ENCODE measurements at places on chromosomes 4 and X.

- DNase-seq, result no peak
These were observed 8.8 kb upstream of the MND1 start for GRCh38 chr4:153335665-153336064.

- DNase-seq, result no peak
These were observed 65.6 kb downstream of the RAB40A start for GRCh38 chrX:103453655-103454054.

GRCh38 chr4:89582756-89583505, 254.0 kb downstream of the SNCA start:
- no peak for DNase-seq

- DNase-seq, result no peak
These were observed 222.6 kb downstream of the SPIN4 start for GRCh38 chrX:63128509-63128908.

DNA sequence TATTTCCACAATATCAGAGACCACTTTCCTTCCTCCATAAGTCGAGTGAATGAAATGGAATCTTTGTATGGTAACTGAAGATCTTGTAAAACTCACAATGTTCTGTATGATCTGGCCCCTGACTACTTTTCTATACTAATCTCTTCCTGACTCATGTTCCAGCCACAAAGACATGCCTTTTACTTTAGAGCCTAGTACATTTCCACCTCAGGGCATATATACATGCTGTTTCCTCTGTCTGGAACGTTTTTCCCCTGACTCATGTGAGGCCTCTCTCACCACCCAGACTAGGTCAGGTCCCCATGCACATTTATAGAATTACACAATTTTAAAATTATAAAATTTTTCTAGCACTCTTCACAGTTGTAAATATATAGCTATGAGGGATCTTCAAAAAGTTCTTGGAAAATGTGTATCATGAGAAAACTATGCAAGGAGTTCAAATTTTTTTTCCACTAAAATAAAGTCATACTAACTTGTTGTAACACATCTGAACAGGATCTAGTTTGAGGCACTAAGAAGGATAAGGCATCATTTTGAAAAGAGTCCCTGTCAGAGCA, 208.8 kb downstream of the SH2D1A start:
- DNase-seq, result no peak

DNA sequence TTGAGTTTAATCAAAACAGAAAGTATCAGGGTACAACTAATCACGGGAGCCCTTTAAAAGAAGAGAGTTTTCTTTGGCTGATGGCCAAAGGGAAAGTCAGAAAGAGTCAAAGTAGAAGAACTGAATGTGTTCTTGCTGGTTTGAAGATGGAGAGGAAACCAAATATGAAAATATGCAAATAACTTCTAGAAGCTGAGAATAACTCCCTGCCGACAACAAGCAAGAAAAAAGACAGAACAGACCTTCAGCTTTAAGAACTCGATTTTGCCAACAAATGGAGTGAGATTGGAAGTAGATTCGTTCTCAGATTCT, 903.8 kb downstream of the STIM2 start:
- no peak for DNase-seq

- DNase-seq, result no peak
These were observed 98.0 kb downstream of the PSAPL1 start for GRCh38 chr4:7336732-7337131.

GRCh38 chrX:1316527-1316926, 20.1 kb upstream of the IL3RA start:
- no peak for DNase-seq

DNA sequence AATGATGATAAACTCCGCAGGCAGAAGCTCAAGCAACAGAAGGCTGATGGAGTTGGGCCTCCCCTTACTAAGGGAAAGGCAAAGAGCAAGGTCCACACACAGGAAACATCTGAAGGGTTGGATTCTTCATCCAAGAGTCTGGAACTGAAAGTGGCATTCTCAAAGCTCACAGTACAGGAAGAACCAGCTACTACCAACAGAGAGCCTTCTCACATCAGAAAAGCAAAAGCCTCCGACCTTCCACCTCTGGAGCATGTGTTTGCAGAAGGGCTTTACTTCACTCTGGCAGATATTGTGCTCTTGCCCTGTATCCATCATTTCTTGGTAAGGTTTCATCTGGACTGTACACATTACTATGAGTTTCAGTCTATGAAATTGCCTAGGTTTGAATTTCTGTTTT, 10.6 kb downstream of the GSTCD start:
- no peak for DNase-seq

DNA sequence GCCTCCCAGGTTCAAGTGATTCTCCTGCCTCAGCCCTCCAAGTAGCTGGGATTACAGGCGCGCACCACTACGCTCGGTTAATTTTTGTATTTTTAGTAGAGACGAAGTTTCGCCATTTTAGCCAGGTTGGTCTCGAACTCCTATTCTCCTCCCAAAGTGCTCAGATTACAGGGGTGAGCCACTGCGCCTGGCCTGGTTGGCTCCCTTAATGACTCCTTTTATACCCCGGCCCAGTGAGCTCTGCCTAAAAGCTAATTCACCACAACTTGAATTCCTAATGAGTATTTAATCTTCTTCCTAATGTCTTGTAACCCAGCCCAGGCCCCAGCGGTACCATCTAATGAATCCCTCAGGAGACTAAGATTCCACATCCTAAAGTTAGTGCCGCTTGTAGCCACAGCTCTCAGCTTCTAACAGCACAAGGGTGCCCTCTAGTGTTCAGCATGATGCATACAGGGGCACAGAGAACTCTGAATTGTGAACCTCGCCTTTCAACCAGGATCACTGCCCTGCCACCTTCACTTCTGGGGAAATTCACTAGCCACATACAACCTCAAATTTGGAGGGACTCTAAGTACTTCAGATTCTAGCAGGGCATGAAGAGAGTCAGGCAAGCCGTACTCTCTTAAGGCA, 89.5 kb downstream of the OR13H1 start:
- DNase-seq, result no peak

- DNase-seq, result no peak
These were observed 13.1 kb upstream of the AFF1 start for GRCh38 chr4:86921608-86922252.

GRCh38 chr4:87033902-87034301, 99.1 kb downstream of the AFF1 start:
- no peak for DNase-seq

DNA sequence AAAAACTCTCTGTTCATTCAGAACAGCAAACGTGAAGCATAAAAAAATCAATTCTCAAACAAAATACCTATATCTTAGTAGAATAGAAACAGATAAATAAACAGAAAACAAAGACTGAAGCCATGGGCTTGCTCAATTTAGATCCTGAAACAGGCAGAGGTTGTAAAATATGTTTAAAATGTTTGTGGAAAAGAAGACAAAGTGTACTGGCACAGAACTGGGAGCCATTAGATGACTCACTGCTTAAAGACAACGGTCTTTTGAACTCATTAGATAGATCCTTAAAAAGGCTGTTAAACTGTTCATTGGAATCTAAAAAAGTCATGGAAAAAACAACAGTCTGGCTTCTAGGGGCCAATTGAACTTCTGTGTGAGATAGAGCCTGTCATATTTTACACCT, 247.0 kb upstream of the NDST4 start:
- DNase-seq, result no peak

DNA sequence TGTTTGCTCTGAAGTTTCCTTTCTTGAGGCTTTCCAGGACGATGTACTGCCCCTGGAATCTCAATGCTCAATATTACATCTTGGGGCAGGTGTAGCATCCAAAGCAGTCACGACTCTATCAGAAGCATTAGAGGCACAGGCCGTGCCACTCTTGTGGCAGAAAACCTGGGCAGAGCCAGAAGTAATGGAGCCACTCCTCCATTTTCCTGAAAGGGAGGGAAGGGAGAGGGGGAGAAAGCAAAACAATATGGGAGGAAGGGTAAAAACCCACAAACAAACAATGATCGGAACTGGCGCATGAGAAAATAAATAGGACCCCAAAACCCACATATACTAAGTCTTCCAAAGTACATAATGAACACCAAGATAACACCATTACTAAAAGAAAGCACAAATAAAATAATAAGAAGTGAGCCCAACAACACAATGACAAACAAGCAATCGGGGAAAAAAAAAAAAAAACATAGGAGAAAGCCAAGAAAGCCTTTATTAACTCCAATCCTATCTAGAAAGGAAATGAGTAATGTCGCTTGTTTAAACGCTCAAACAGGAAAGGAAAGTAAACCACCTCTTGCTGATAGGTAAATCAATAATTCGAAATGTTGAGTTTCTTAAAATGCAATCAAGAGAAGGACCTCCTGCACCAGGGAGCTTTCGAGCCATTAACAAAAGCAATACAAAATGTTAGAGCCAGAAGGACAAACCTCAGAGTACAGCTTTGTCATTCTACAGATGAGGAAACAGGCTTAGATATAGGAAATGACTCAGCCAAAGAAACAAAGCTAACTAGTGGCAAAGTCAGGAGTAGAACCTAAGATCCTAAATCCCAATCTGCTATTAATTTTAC, 117.4 kb downstream of the ATRX start:
- DNase-seq, result no peak
